ENCODE measurements at places on chromosomes 4 and X. TPM values are rescaled to one million over a fixed set of nuclear protein-coding genes. Genes with fewer than 3 reads are reported as not detected.

GRCh38 chr4:81746071-81746470 is 274.4 kb upstream of the RASGEF1B start:
- no peak overlapping the region for H3K27ac ChIP-seq
- H3K4me1 ChIP-seq: no peaks in the 10 kb centered on the region
- H3K4me3 ChIP-seq: no peak overlapping the region
- no peak for DNase-seq
- no peaks in the 10 kb centered on the region for H3K36me3 ChIP-seq
- no peaks in the 10 kb centered on the region for H3K27me3 ChIP-seq

- H3K27ac ChIP-seq: no peak overlapping the region
- DNase-seq: no peak
- H3K27me3 ChIP-seq: no peaks in the 10 kb centered on the region
- H3K36me3 ChIP-seq: no peaks in the 10 kb centered on the region
Observed at GRCh38 chrX:35150052-35150451, 207.5 kb downstream of the FAM47B start.

PCGF3 gene
- 16.8 TPM for total RNA-seq

DNA sequence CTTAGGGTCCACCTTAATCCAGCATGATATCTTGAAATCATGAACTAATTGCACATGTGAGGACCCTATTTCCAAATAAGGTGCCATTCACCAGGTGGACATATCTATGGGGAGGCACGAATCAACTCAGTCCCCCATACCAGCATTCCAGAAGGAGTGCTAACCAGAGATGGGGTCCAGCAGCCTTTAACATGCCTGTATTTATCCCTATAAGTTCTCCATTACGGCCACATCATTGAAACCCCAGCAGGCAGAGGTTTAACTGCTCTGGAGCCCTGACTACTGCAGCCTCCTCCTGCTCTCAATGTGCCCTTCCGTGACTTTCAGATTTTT is 3.2 kb upstream of the ASMTL start:
- peaks cover 15% of the 10 kb centered on the region for H3K4me1 ChIP-seq
- no peak overlapping the region for H3K4me3 ChIP-seq
- no peak overlapping the region for H3K27ac ChIP-seq
- no peaks in the 10 kb centered on the region for H3K36me3 ChIP-seq

- H3K4me1 ChIP-seq: no peaks in the 10 kb centered on the region
- no peak for DNase-seq
- no peak overlapping the region for H3K4me3 ChIP-seq
- no peak overlapping the region for H3K27ac ChIP-seq
- H3K36me3 ChIP-seq: no peaks in the 10 kb centered on the region
Observed at GRCh38 chr4:115292320-115293092, 179.1 kb upstream of the NDST4 start.

DNA sequence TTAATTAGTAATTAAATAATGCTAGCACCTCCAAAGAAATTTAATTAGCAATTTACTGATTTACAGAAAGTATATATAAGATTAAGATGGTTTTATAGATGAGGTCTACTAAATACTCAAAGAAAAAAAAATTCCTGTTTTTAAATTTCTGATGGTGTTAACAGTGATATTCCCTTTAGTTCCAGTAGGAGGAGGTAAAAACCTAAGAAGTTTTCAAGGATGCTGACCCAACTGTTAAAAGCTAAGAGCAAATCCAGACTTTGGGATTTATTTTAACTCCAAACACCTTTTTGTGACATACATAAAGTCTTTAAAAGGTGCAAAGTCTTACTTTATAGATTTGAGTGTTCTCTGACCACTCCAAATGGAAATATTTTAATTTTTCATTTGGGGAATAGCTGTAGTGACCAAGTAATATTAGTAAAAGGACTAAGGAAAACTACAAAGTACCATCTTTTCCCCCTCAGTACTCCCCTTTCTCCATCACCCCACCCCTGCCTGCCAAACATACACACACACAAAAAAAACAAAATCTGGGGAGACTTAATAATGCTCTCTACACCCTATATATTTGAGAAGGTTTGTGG is 34.2 kb upstream of the CSN1S1 start:
- no peak for DNase-seq
- no peak overlapping the region for H3K4me3 ChIP-seq
- no peaks in the 10 kb centered on the region for H3K36me3 ChIP-seq
- no peaks in the 10 kb centered on the region for H3K4me1 ChIP-seq

DNA sequence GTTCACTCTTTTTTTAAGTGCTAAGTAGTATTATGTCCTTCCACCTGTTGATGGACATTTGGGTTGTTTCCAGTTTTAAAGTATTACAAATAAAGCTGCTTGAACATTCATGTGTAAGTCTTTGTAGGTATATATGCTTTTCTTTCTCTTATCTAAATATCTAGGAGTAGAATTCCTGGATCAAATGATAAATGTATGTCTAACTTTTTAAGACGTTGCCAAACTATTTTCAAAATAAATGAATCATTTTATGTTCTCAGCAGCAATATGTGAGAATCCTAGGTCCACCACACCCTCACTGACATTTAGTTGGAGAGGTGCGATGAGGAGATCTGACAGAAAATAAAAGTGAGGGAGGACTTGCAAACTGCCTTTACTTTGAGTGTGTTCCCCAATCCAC is 291.7 kb upstream of the UGT8 start:
- no peak overlapping the region for H3K27ac ChIP-seq
- H3K27me3 ChIP-seq: no peaks in the 10 kb centered on the region
- no peaks in the 10 kb centered on the region for H3K36me3 ChIP-seq

PDZD4 gene
- total RNA-seq: 1.9 TPM

GRCh38 chr4:20687864-20688263 is 12.4 kb upstream of the PACRGL start:
- no peak overlapping the region for H3K4me3 ChIP-seq
- DNase-seq: no peak
- H3K4me1 ChIP-seq: no peaks in the 10 kb centered on the region

- no peaks in the 10 kb centered on the region for H3K4me1 ChIP-seq
- no peak overlapping the region for H3K4me3 ChIP-seq
- no peak overlapping the region for H3K27ac ChIP-seq
- no peaks in the 10 kb centered on the region for H3K27me3 ChIP-seq
- no peak for DNase-seq
Observed at GRCh38 chr4:7642741-7643458, 208.2 kb upstream of the PSAPL1 start.

GRCh38 chr4:25727711-25728493 is 72.3 kb downstream of the SLC34A2 start:
- H3K4me3 ChIP-seq: no peak overlapping the region
- no peaks in the 10 kb centered on the region for H3K4me1 ChIP-seq
- no peak overlapping the region for H3K27ac ChIP-seq
- H3K36me3 ChIP-seq: no peaks in the 10 kb centered on the region

DNA sequence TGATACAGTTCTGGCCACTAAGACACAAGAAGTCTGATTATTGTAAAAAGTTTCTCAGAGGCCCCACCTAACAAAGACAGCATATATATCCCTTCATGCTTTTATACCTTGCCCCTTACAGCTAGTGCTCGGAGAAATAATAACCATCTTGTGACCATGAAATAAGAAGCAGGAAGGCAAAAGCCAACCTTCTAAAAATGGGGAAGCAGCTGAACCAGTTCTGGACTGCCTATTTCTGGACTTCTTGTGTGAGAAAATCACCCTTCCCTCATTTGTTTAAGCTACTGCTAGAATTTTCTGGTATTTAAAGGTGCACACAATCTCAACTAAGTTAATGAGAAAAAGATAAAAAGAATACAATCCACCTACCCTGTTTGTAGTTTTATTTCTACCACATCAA is 87.5 kb downstream of the CNOT6L start:
- H3K36me3 ChIP-seq: peaks cover 50% of the 10 kb centered on the region
- H3K27me3 ChIP-seq: no peaks in the 10 kb centered on the region
- H3K4me3 ChIP-seq: no peak overlapping the region
- H3K4me1 ChIP-seq: no peaks in the 10 kb centered on the region
- no peak overlapping the region for H3K27ac ChIP-seq

DNA sequence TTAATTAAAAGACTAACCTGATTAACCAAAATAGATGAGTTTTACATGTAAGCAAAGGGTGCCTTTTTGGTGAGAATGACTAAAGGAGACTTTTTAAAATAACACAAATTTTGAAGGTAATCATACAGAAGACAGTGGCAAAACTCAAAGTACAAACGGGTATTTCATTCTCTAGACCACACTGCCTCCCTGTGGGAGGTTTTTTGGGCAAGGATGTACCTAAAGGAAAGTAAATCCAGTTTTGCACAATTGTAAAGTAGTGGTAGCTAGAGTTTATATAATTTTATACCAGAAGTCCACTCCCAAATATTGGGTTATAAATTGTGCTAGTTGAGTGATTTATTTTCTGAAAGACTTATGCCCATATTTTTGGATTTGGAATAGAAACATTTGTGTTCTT is 201.0 kb downstream of the PAPSS1 start:
- DNase-seq: no peak
- no peaks in the 10 kb centered on the region for H3K4me1 ChIP-seq
- H3K36me3 ChIP-seq: no peaks in the 10 kb centered on the region
- no peak overlapping the region for H3K4me3 ChIP-seq

GRCh38 chr4:184628103-184628502 is 21.1 kb downstream of the CASP3 start:
- no peak overlapping the region for H3K4me3 ChIP-seq
- H3K4me1 ChIP-seq: no peaks in the 10 kb centered on the region
- no peak overlapping the region for H3K27ac ChIP-seq
- no peak for DNase-seq

- H3K36me3 ChIP-seq: no peaks in the 10 kb centered on the region
- no peak overlapping the region for H3K4me3 ChIP-seq
- DNase-seq: no peak
- H3K27me3 ChIP-seq: peaks cover 4% of the 10 kb centered on the region
Observed at GRCh38 chrX:99973572-99974226, 436.4 kb downstream of the PCDH19 start.

GRCh38 chr4:11441194-11441556 is 12.5 kb upstream of the HS3ST1 start:
- H3K4me3 ChIP-seq: no peak overlapping the region
- no peak overlapping the region for H3K27ac ChIP-seq
- no peak for DNase-seq
- H3K4me1 ChIP-seq: no peaks in the 10 kb centered on the region

DNA sequence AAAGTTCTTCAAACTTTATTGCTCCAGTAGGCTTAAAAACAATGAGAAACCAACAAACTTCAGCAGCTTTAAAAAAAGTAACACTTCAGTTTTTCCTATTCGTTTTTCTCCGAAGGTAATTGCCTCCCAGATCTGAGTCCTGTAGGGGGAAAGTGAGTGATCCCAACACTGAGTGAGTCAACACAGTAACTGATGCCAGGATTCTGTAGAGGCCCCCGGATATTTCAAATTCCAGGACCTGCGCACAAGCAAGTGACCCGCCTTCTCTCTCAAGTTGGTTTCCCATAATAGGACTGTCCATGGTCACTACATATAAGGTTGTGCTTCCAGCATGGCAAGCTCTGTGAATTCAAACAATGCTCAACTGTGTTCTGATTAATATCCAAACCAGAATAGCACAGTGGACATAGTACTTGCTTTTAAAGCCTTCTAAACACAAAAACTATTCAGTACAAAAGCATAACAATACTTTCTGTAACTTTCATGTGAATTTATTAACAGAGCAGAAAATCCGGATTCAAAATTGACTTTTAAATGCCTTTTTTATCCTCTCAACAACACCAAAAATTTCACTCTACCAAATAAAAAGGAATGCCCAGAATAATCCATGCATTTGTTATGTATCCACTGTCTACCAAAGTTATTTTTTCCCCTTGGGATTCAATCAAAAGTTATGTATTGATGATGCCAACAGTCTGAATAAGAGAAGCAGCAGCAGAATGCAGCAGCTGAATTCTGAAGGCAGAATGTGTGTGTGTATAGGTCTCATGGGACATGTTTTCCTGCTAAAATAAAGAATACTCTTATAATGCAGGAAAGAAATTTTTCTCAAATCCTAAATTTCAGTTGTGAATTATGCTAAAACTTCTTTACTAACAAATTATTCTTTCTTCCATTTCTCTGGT is at the start of gene DMD:
Gene DMD, minus strand, starts transcription at position 194 of the 905 bp plus-strand sequence. CDS start 237 bp downstream, outside the sequence.
- DNase-seq: peak; percentile 57
- H3K4me3 ChIP-seq: peak within 1 kb of the TSS; percentile 46
- H3K27ac ChIP-seq: peak within 1 kb of the TSS; percentile 90
- H3K4me1 ChIP-seq: no peaks in the 10 kb centered on the region

NLRP2B gene
- total RNA-seq: not detected
